ENCODE measurements at places on chromosomes 4 and X. TPM values are rescaled to one million over a fixed set of nuclear protein-coding genes. Genes with fewer than 3 reads are reported as not detected.

DNA sequence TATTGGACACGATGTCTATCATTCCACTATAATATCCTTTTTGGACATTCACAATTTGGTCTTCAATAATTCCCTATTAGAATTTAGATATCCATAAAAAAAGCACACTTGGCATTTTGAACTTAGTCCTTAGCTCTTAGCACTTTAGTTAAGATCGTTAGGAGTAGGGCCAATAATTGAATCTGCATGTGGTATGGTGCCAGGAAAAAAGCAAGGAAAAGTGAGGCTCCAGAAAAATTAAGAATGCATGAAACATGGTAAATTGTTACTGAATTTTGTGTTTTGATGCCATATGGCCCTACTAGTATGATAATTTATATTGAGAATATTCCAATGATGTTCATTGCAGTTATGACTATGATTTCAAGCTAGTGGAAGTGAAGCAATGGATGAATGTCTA is 53.6 kb upstream of the TEX13A start:
- DNase-seq: no peak

DNA sequence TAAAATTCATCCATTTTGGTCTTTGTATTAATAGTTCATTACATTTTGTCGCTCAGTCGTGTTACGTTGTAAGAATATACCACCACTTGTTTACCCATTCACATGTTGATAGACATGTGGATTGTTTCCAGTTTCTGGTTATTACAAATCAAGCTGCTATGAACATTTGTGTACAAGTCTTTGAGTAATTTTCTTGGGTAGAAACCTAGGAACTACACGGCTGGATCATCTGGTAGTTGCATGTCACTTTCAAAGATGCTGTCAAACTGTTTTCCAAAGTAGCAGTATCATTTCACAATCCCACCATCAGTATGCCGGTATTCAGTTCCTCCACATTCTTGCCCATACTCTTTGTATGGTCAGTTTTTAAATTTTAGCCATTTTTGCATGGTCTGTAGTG is 98.0 kb downstream of the GASK1B start:
- no peak for DNase-seq

GRCh38 chr4:145183023-145183422 is 2.6 kb upstream of the OTUD4 start:
- DNase-seq: no peak

- DNase-seq: no peak
Measured at GRCh38 chr4:10620935-10621488, 63.6 kb downstream of the CLNK start.

- peak; percentile 94 for DNase-seq
Measured at GRCh38 chr4:5708449-5709206, at the start of gene EVC2. TSS of gene EVC2 (minus strand) at chr4:5708559. CDS start at chr4:5708513, 46 bp downstream.

DNA sequence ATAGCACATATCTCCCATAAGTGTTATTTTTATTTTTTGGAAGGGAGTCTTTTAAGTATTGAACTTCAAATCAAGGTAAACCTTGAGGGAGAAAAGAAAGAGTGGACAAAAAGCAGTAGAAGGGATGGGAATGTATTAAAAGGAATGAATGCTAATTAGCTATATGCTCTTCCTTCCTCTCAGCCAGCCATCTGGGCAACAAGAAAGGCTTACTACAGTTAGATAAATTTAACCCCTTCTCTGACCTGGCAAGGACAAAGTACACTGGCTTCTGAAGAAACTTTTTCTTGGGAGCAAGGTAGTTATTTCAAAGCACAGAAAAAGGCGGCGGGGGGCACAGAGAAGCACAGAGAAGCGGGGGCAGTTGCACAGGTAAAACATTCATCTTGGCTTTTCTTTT is 54.6 kb downstream of the GAB1 start:
- no peak for DNase-seq

- DNase-seq: no peak
Measured at GRCh38 chr4:10003666-10004065, 17.6 kb downstream of the SLC2A9 start.

DNA sequence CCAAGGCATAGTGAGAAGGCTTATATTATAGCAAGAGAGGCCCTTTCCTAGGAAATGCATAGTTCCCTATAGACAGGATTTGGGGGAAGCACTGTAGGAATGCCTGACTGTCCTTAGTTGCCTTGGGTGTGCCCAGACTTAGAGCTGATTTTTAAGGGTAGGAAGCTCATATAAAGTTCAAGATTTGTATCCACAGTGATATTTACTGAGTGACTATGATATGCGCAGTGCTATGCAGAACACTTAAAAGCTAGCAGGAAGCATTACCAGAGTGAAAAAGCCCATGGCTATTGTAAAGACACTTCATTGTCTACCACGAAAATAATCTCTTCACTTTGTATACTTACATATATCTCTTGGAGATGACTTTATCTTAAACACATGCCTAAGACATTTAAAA is 50.1 kb upstream of the IL13RA1 start:
- DNase-seq: no peak

DNA sequence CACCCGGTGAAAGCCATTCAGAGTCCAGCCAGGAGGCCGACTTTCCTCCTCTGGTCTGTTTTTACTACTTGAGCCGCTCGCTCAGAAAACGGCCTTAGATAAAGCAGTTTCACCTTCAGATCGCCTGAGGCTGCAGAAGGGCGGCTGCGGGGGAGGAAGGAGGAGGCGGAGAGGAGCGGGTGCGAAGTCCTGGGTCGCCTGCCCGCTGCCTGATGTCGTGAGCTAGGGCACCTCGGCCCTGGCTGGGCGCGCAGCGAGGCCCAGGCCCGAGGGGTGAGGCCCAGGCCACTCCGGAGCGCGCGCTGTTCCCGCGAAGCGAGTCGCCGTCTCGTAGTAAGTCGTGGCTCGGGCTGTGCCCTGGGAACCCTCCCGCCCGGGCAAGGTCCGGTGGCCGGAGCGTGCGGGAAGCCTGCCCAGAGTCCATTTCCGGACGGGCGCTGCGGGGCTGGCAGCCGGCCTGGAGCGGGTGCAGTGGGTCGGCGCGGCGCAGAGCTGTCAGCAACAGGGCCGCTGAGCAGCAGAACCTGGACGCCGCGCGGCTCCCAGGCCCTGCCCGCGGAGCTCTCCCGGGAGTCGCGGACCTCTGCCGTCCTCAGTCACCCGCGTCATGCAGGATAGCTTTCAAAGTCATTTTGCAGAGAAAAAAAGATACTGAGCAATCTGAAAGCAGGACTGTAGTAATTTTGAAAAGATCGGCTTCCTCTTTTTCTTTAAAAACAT is 18.6 kb downstream of the TRIM2 start:
- peak; percentile 87 for DNase-seq

EOLA1 gene
- total RNA-seq: 18.6 TPM

SH3D19 gene
- total RNA-seq: 110 TPM

ZNF185 gene
- 13.5 TPM for total RNA-seq

KIAA1210 gene
- not detected for total RNA-seq

CXorf49 gene
- total RNA-seq: not detected

TRAM1L1 gene
- total RNA-seq: 1.3 TPM

POU4F2 gene
- total RNA-seq: not detected

Data from aorta (tissue), 5 donors.